Activated effector memory CD4-positive, alpha-beta T cell treated with Interleukin-2 at 50 U/mL for 16 hours (primary cell): ENCODE measurements at places on chromosomes 1 and 21.
A peak's percentile ranks its signal among the peaks of the same experiment; 100 is the strongest.

DNA sequence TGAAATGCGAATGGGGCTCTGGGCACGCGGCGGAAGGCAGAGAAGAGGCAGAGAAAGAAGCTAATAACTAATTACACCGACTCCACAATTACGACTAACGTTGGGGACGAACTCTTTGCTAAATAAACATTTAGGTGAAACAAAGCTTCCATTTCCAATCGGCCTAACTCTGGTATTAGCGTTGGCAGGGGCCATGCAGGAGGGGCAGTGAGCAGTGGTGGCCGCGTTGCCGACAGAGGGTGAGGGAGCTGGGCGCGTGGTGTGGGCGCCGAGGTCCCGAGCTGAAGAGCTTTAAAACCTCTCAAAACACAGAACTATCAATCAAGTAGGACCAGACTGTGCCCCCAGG is 553 bp upstream of the NDUFV3 start:
- no peak for DNase-seq

GRCh38 chr1:237690656-237691055 is 200.1 kb downstream of the ZP4 start:
- DNase-seq: no peak

GRCh38 chr1:151347523-151348246 is 633 bp upstream of the RFX5 start:
- DNase-seq: no peak

DNA sequence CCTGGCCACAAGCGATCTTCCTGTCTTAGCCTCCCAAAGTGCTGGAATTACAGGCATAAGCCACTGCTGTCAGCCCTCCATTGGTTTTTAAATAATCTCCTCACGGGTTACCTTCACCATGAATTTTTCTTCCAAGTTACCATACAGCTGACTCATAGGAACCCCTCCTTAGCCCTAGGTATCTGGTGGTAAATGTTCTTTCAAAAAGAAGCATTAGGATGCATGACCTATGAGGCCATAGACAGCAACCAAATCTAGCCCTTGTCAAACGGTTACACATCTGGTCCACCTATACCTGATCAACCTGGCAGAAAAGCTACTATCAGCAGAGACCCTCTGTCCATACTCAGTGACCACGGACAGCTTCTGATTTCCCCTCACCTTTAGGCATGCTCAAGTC is 12.7 kb upstream of the DEGS1 start:
- DNase-seq: no peak

DNA sequence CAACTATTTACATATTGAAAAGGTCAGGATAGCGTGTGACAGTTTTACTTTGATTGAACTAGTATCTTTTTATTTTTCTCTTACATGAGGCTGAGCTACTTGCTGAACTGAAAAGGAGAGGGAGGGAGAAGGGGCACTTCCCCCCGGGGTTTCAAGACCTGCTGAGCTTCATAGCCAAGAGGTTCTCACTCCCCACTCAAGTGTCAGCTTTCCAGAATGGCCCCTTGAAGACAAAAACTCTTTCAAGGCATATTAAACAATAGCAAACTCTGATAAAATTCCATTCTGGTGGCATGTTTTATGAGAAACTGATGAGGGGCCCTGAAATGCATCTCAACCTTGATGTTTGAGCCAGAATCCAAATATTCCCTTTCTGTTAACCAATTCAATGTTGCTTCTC is 143.0 kb downstream of the KAZN start:
- DNase-seq: no peak

DNA sequence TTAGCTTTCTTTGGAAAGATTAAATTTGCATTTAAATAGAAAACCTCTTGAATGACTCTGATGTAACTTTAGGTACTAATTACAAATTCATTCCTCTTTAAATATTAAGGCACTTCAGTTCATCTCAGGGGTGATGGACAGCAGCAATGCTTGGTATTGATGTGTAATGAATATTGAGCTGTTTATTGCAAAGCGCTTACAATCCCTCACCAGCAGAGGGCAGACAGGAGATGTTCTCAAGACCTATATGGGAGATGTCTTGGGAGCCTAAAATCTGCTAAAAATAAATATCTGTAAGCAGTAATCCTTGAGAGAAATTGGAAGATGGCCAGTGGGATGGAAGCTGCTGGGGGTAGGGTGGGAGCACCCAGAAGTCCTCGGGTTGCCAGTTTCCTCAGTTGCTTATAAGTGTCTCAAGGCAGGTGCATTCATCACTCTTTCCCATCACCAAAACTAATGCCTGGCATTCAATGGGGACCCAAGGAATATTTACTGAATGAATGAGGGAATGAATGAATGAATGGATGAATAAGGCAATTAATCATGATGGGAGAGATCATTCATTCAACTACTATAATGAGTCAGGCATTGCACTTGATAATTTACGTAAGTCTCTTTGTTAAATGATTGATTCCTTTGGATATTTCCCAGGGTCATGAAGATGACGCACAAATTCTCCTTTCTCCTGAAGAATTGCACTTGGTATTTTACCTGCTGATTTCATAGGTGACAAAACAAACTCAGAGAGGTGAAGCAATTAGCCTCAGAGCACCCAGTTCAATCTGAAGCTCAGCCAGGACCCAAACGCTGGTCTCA is 2.3 kb downstream of the KLHDC8A start:
- peak; percentile 28 for DNase-seq

- peak; percentile 39 for DNase-seq
Observed at GRCh38 chr21:33478935-33479678, 667 bp downstream of the TMEM50B start.
